SK-N-SH (cell line): ENCODE measurements at places on chromosomes 16 and 17. TPM values are rescaled to one million over a fixed set of nuclear protein-coding genes. Genes with fewer than 3 reads are reported as not detected.
A peak's percentile ranks its signal among the peaks of the same experiment; 100 is the strongest.

Gene SLC38A7
- 14.1 and 19.3 TPM in 2 replicates for polyA plus RNA-seq

Gene DNAI2
- not detected in 2 replicates for polyA plus RNA-seq

- DNase-seq, result no peak
- H3K36me3 ChIP-seq, result 0 out of 2 replicates have a peak, but pooled peaks cover 4% of the 10 kb centered on the region
- no peaks in the 10 kb centered on the region; the same call in 1 of the 2 replicates for H3K4me1 ChIP-seq
- H3K4me3 ChIP-seq, result no peak overlapping the region
- no peaks in the 10 kb centered on the region for H3K27me3 ChIP-seq
- H3K27ac ChIP-seq, result no peak overlapping the region
Observed at GRCh38 chr17:63136369-63137012, 170.5 kb downstream of the TANC2 start.

GRCh38 chr17:75516619-75517296 lies 430 bp downstream of the TSEN54 start:
- no peak for DNase-seq
- peak overlapping the region; percentile 45; the same call in 1 of the 2 replicates for H3K27ac ChIP-seq
- H3K4me3 ChIP-seq, result peak overlapping the region; percentile 81
- H3K36me3 ChIP-seq, result peaks cover 13% of the 10 kb centered on the region; the same call in 1 of the 2 replicates
- H3K27me3 ChIP-seq, result no peaks in the 10 kb centered on the region
